Jurkat, Clone E6-1 (cell line): ENCODE measurements at places on chromosomes 2 and 18.

DNA sequence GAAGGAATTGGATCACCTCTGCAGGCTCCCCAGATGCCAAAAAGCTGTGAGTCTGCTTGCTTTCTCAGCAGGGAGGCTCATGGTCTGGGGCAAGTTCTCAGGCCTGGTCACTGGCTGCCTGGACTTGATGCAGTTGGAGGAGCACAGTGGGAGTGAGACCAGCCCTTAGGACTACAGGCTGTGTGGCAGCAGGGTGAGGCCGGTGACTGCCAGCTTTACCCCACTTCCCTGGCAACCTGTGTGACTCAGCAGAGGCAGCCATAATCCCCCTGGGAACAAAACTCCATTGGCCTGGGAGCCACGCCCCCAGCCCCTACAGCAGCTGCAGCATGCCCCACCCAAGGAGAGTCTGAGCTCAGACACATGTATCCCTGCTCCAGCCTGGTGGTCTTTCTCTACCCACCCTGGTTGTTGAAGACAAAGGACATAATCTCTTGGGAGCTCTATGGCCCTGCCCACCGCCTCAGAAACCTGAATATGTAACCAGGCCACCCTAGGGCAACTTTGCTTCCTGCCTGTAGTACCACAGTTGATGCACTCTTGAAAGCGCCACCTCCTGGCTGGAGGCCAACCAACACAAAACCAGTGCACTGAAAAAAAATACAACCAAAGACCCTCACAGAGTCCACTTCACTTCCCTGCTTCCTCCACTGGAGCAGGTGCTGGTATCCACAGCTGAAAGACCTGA, 106.8 kb upstream of the SPATS2L start:
- peak; percentile 12 for DNase-seq

- no peak for DNase-seq
These were observed 416.8 kb upstream of the SLC14A2 start for GRCh38 chr18:45198526-45198925.

GRCh38 chr18:62682371-62682770, 33.0 kb upstream of the PHLPP1 start:
- DNase-seq = no peak

GRCh38 chr2:134919341-134920210, 954 bp downstream of the CCNT2 start:
- DNase-seq = peak; percentile 38

DNA sequence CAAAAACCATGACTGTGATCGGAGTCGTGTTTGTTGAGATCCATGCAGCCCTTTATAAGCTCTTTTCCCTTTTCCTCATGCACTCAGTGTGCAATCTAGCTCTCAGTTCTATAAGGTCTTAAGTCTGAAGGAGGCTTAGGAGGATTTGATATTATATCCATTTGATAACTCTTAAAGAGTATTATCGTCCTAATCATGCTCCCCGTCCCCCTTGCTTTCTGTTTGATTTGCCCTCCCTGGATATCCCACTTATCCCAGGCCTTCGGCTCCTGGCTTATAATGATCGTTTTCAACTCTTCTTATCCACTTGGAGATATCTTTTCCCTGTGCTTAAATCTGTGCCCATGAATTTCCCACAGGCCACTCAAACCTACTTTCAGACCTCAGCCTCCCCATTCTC, 1917.7 kb upstream of the PIK3C3 start:
- DNase-seq = no peak

GRCh38 chr2:85134896-85135659, 1.9 kb downstream of the TCF7L1 start:
- no peak for DNase-seq

- peak; percentile 50 for DNase-seq
These were observed 99.7 kb downstream of the MEP1B start for GRCh38 chr18:32289483-32290075.

DNA sequence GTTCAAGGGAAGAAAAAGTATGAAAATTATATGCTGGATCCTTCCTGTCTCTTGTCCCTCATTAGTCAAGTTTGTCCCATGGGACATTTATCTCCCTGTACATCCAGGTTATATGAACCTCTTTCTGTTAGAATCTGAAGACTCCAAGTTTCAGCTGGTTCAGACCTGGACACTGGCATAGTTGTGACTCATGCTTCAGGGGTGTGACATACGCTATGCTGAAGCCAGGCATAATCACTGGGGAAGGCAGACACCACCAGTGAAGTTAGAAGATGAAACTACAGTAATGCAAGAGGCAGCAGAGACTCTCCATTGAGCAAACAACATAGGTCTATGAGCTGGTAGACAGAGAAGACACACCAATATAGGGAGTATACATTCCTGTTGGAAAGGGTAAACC, 269.7 kb upstream of the SLC8A1 start:
- no peak for DNase-seq

DNA sequence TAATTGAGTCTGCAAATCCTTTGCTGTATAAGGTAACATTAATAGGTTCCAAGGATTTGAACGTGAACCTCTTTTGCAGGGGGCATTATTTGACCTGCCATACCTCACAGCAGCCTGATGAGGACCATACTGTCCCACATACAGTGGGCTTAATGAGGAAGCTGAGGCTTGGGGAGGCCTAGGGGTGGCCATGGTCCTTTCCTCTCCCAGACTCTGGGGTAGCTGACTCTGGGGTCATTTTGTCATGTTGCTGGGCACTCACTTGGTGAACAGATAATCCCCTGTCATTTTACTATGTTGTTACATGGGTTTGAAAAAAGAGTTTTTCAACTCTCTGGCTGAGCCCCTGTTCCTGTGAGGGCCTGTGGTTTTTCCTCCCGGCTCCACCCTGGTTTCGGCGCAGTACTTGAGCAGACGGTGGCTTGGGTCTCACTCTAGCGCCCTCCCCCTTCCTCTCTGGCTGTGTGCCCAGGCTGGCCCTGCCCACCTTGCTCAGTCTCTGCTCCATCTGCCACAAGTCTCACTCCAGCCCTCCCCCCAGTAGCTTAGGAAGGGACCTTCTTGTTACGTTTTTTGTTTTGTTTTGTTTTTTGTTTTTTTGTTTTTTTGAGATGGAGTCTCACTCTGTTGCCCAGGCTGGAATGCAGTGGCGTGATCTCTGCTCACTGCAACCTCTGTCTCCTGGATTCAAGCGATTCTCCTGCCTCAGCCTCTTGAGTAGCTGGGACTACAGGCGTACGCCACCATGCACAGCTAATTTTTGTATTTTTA, 21.0 kb downstream of the INPP4A start:
- DNase-seq = peak; percentile 98
